HTR-8/SVneo (cell line): ENCODE measurements at places on chromosomes 16 and 17.

DNA sequence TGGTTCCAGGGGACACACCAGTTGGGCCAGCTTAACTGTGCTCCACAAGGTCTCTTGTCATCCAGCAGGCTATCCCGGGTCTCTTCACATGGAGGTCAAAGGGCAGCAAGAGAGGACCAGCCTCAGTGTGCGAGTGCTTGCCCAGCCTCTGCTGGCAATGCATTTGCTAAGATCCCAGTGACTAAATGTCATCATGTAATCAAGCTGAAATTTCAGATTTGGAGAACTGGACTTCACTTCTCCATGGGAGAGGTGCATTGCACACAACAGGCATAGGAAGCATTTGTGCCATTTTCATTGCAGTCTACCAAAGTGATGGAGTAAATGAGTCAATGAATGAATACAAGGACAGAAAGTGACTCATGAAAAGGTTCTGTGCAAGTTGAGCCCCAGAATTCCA is 51.2 kb upstream of the KDM8 start:
- no peak for DNase-seq

GRCh38 chr16:60151987-60152386 is 1417.9 kb upstream of the GOT2 start:
- no peak for DNase-seq

DNA sequence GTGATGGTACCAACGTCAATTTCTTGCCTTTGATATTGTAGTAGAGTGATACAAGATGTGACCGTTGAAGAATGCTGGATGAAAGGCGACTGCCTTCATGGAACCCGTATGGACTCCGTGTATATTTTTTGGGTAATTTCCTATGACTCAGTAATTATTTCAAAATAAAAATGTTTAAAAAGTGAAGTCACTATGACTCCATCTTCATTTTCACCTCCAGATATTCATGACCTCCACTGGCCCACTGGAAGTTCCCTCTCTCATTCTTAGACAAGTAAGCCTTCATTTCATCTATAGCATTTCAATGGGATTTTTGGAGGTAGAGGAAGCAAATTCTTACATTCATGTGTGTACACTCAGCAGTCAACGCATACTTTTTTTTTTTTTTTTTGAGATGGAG is 111.8 kb upstream of the NUDT7 start:
- DNase-seq: no peak

GRCh38 chr16:75320435-75320834 is 69.0 kb upstream of the BCAR1 start:
- no peak for DNase-seq

DNA sequence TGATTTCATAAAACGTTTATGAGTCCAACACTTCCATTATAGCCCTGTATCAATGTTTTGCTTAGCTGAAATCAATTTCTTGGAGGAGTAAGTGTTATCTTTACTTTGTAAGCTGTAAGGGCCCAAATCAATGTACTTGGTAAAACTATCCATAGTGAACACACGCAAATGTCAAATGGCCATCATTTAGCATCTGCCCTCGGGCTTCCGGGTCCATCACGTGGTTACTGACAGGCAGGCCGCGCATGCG is 687 bp upstream of the NARF start:
- no peak for DNase-seq
